ENCODE measurements at places on chromosomes 5 and 9.

GRCh38 chr5:9324348-9325077 lies 221.4 kb downstream of the SEMA5A start:
- DNase-seq, result no peak

GRCh38 chr9:76534026-76534425 lies 75.0 kb downstream of the GCNT1 start:
- no peak for DNase-seq

DNA sequence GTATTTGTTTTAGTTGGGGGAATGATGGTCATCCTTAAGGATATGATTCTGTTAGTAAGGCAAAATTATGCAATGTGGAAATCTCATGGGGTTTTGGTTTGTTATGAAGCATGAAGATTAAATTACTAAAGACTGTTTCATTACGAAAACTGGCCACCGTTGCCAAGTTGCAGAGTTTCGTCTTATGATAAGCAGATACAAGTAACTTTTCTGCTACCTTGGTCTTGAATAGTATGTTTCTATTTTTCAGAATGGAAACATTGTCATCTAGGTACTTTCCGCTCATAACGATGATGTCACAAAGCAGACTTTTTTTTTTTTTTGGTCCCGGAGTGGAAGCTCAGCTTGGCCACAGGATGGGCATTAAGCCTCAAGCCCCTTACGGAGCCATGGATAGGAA lies 4.2 kb downstream of the CCNI2 start:
- DNase-seq, result no peak

- DNase-seq, result no peak
Observed at GRCh38 chr9:93093877-93094657, 1.9 kb upstream of the CARD19 start.

DNA sequence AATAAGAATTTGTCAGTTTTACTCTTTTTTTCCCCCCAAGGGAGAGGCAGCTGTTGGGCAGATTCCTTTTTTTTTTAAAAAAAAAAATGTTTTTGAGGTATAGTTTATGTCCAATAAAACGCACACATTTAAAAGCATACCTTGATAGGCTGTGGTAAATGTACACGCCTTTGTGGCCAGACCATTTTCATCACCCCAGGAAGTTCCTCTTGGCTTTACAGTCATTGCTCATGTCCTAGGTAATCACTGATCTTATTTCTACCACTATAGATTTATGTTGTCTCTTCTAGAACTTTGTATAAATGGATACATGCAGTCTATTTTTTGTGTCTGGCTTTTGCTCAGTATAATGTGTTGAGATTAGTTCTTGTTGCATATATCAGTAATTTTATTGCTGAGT lies 9.8 kb downstream of the SUB1 start:
- DNase-seq, result no peak

DNA sequence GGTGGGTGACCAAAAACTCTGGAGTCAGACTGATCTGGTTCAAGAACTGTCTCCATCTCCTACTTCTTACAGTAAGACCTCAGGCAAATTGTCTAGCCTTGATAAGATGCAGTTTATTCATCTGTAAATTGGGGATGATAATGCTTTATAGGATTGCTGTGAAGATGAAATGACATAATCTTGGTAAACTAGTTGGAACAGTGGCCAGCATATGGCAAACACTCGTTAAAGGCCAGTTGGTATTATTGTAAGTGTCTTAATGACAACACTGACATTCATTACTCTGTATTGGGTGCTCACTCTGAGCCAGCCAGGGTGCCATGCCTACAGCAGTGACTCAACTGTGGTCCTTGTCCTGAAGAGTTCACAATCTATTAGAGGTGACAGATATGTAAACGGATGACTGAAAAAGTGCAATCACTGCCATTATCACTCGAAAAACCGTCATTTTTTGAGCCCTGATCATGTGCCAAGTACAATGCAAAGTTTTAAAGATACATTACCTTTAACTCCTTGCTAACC lies 84.9 kb upstream of the HSPA9 start:
- no peak for DNase-seq

DNA sequence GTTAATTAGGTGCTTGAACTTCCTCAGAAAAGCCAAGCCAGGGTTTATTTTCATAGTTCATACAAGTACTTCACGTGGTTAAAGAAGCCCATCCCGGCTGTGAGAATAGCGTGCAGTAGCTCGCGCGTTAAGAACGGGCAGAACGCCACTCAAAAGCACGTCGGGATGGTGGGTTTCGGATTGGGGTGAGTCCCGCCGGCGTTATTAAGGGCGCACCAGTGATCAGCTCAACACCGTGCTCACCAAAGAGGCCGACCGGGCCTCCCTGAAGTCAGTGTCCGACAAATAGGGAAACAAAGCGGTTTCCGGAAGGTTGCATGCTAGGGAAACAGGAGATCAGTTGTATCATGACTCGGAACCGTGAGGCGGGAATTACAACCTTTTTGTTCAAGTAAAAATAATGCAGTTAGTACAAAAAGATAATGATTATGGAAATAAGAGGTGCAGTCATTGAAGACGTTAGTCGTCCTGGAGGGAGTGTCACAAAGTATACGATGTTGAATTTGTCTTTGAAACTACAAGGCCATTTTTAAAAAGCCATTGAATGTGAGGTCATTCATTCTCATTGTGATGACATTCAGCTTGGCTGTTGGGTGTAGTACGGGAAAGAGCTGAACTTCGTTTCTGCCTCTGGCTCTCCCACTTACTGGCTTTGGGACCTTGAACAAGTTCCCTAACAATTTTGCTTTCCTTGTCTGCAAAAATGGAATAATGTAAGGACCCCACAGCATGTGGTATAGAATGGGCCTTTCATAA lies 992 bp downstream of the SETD9 start:
- DNase-seq, result no peak

- DNase-seq, result no peak
Observed at GRCh38 chr9:92293075-92293354, 482 bp downstream of the IARS1 start.
